ENCODE measurements at places on chromosomes 11 and 22. TPM values are rescaled to one million over a fixed set of nuclear protein-coding genes. Genes with fewer than 3 reads are reported as not detected.

KBTBD3 gene
- 13.7 TPM for polyA plus RNA-seq

NDUFS3 gene
- polyA plus RNA-seq: 168 TPM

BDNF gene
- polyA plus RNA-seq: 4.2 TPM

SYT7 gene
- 1.6 TPM for polyA plus RNA-seq

UPK2 gene
- polyA plus RNA-seq: 0.74 TPM

Measured in GM23338 (cell line).